ENCODE measurements at places on chromosomes 7 and 10.

DNA sequence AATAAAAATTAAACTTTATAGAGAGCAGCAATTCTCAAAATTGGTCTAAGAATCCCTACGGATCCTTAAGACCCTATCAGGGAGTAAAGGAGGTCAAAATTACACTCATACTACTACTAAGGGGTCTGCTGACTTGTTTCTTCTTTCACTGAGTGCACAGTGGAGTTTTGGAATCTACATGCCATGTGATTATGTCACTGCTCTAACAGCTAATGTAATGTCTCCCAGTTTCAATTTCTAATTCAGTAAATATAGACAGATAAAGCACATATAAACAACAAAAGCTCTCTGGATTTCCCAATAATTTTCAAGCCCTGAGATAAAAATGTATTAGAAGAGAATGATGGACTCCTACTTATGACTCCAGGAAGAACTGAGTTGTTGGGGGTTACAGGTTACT is 74.6 kb downstream of the WAPL start:
- DNase-seq, result no peak

DNA sequence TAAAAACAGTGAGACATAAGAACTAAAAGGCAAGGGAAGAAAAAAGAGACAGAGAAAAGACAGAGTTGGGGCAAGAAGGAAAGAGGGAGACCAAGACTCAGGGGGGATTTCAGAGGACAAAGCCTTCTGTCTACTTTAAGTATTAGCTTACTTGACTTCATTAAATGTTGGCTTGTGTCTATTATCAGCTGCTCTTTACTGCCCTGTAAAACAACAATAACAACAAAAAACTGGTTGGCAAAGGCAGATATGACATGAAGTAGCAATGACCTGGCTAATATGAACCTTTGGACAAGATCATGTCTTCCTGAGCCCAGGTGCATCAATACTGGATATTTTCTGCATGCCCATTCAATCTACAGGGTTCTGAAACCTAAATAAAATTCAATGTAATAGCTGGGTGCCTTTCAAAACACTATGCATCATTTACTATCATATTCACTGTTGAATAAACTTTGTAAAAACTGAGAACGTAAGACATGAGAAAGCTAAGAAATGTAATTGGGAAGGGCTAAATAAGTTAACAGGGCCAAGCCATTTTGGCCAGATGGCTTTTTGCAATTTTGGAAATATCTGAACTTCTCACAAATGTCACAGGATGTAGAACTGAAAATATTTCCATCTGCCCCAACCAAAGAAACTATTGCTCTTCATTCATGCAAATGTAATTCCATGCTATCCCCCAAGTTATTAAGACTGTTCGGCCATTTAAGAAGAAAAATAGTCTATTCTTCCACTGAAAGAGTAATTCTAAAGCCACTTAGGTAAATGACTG is 49.4 kb downstream of the LRRN3 start:
- DNase-seq, result no peak

- no peak for DNase-seq
Measured at GRCh38 chr10:86019141-86019540, 347.5 kb downstream of the GRID1 start.

- no peak for DNase-seq
Measured at GRCh38 chr7:134985894-134986362, 380 bp upstream of the AGBL3 start.

DNA sequence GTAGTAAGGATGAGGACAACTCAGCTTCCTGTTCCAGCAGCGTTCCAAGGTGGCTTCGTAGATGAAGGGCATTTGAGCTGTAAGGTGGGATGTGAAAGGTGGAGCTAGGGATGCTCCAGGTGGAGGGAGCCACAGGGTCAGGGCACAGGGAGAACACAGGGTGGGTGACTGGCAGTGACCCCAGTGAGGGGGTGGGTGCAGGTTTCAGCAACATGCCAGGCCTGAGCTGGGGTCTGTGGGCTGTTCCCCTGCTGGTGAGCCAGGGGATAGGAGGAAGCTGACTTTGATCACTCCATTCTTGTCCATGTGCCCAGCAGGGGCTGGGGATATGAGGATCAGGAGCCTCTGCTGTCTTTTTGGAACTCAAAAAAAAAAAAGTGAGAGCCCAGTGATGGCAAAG is 33.2 kb downstream of the CDH23 start:
- no peak for DNase-seq

GRCh38 chr10:88742448-88742847 is 17.4 kb upstream of the LIPN start:
- DNase-seq, result no peak

- no peak for DNase-seq
Measured at GRCh38 chr7:123355576-123356190, 155.9 kb upstream of the SLC13A1 start.

DNA sequence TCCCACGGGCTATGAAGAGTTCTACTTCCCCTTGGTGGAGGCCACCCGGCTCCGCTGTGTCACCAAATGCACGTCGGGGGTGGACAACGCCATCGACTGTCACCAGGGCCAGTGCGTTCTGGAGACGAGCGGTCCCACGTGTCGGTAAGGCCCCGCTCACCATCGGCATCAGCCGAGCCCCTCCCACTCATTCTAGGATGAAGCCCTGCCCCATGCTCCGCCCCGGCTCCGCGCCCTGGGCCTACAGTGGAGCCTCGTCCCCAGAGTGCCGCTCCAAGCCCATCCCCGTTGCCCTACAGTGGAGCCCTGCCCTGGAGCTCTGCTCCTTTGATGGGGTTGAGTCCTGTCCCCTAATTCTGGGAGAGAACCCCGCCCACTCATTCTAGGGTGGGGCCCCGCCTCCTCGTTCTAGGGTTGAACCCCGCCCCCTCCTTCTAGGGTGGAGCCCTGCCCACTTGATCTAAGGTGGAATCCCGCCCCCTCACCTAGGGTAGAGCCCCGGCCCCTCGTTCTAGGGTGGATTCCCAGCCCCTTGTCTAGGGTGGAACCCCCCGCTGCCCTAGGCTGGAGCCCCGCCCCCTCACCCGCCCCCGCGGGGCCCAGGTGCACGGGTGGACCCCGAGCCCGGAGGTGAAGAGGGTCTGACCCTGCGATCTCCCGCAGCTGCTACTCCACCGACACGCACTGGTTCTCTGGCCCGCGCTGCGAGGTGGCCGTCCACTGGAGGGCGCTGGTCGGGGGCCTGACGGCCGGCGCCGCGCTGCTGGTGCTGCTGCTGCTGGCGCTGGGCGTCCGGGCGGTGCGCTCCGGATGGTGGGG is 3.4 kb upstream of the MUC12 start:
- peak; percentile 62 for DNase-seq

DNA sequence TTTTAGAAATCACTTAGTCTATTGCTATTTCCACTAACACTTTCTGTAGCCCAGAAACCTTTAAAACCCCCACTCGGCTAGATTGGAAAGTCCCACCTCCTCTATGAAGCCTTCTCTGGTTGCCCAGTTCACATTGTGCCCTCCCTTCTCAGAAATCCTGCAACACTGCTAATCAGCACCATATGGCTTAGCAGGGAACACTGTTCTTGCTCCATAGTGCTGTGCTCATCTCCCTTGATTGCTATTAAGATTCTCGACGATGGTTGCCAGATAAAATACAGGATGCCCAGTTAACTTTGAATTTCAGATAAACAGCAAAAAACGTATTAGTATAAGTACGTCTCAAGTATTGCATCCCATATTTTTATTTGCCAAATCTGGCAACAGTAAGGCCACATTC is 40.1 kb upstream of the XPNPEP1 start:
- no peak for DNase-seq

DNA sequence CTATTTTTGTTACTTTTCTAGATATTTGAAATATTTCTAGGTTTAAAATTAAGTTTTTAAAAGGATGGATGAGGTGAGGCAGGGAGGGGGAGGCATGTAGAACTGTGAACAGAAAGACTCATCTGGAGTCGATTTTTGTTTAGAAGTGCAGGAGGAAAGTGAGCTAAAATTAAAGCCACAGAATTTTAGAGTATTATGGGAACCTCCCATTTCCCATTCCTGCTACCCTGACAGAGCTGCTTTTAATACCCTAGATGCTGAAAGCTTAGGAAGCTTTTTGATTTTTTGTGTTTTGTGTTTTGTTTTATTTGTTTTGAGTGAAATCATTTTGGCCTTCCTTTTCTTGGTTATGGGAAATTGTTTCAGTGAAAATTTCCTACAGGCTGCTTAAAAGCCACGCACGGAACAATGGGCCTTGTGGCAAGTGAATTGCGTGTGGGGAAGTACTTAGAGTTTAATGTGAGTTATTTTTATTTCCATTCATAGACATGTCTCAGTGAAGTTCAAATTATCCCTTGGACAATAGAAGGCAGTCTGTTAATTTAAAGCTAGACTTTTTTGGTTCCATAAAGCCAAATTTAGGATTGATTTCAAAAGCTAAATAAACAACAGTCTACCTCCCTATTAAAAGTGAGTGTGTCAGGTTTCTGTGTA is 102.0 kb upstream of the HDAC9 start:
- no peak for DNase-seq

GRCh38 chr10:21797984-21798765 is 205.4 kb downstream of the DNAJC1 start:
- no peak for DNase-seq

GRCh38 chr10:119479532-119479931 is 63.0 kb downstream of the RGS10 start:
- no peak for DNase-seq

DNA sequence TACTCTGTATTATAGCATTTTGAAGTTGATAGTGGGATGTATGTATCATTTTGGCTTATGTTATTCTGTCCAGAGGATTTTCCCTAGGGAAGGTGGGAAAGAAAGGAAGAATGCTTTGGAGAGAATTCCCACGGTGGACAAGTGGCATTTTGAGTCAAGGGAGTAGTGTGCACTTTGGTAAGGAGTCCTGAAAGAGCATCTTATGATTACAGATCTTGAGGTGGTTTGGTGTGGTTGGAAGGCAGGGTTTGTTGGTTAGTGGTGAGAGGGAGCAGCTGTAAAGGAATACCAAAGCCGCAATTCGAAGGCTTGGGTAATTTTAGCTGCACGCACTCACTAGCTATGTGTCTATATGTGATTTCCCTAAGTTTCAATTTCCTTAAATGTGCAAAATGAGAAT is 16.1 kb downstream of the CCSER2 start:
- no peak for DNase-seq

- no peak for DNase-seq
Measured at GRCh38 chr10:68239596-68240150, 7.8 kb upstream of the ATOH7 start.

- no peak for DNase-seq
Measured at GRCh38 chr7:112523871-112524270, 43.1 kb downstream of the LSMEM1 start.

- DNase-seq, result no peak
Measured at GRCh38 chr10:19767876-19768275, 48.4 kb upstream of the PLXDC2 start.

GRCh38 chr10:59283456-59284091 is 78.8 kb downstream of the FAM13C start:
- no peak for DNase-seq

GRCh38 chr10:79206300-79207095 is 137.7 kb downstream of the ZMIZ1 start:
- DNase-seq, result no peak

DNA sequence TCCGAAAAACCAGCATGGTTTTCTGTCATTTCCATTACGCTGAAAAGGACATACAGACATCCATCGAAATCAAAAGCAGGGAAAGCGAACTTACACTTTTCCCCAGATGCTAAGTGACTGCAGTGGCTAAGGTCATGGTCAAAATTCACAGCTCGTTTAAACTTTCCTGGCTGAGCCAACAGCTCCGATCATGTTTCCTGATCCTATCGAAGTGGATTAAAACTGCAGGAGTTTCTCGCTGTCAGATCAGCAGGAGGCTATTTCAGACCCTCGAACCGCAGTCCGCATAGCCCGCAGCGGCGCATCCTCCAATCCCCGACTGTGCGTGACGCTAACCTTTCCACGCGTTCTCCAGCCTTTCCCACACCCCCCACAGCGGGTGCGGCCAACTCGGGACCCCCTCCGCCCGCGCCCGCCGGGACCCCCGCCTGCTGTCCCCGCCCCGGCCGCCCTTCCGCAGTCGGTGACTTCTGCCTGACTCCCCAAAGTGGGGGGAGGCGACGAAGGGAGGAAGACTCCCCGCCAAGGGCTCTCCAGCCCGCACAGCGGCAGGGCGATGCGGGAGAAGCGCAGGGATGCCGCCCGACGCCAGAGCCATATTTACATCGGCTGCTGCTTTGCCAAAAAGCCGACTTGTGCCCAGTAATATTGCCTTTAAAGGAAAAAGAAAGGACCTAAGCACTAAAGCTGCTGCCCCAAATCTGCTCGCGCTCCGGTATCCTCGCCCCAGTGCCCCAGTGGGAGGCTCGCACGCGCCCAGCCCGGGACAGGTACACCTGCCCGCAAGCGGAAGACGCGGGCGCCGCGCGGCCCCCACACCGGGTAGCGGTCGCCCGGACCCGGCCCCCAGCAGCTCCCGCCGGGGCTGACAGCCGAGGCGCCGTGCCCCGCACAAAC is 1.2 kb downstream of the PIP4K2A start:
- peak; percentile 16 for DNase-seq

DNA sequence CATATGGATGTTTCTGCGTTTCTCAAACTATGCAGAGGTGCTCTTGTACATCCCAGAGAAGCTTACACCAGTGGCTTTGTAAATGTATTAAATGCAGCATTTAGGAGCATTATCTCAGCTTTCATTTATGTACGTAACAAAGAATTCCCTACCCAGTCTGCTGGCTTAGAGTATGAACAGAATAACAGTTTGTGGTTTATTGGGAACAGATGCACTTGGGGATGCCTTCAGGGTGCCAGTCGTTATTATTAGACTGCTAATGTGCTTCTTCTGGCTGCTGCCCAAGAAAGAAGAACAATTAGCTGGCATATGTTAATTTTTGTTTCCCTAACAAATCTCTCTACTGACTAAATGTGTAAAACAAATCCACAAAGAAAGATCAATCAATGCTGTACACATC is 241.9 kb downstream of the FOXP2 start:
- DNase-seq, result no peak
